ENCODE measurements at places on chromosomes 5 and 9. TPM values are rescaled to one million over a fixed set of nuclear protein-coding genes. Genes with fewer than 3 reads are reported as not detected.

SYK gene
- 27.4 TPM for polyA plus RNA-seq

DNA sequence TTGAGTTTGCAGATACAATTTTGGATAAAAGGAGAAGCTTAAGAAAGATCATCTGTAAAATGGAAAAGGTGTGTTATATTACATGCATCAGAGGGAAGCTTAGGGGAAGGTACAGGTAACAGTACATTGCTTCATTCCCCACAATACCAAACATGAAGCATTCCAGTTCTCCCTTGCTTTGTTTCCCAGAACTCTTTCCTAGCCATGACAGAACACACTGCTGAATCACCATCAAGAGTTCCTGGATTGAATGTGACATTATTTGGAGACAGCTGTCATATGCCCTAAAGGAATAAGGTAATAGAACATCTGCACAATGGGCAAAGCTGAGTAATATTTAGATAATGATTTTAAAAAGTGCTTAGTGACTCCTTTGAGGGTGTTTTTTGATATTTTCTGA is 303.5 kb upstream of the ST8SIA4 start:
- no peak for DNase-seq

IRX4 gene
- polyA plus RNA-seq = 0.40 TPM

GRCh38 chr5:137393196-137393993 is 105.7 kb downstream of the SPOCK1 start:
- DNase-seq = no peak

PLPP6 gene
- polyA plus RNA-seq = 17.9 TPM

DNA sequence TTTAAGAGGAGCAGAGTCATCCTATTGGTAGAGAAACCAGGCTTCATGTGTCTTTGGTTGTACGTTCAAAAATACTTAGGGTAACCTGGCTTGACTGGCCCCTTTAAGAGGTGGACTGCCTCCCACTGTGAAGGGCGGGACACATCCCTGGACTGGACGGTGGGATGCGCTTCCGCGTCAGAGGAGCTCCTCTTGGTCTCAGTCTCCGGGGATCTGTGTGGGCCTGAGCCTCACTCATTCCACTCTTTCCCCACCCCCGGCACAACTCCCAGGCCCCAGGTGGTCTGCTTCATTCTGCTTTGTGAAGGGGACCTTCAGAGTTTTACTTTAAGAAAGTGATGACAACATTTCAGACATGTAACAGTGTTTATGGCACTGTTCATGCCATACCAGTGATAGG is 601.1 kb downstream of the IRX1 start:
- DNase-seq = no peak

DNA sequence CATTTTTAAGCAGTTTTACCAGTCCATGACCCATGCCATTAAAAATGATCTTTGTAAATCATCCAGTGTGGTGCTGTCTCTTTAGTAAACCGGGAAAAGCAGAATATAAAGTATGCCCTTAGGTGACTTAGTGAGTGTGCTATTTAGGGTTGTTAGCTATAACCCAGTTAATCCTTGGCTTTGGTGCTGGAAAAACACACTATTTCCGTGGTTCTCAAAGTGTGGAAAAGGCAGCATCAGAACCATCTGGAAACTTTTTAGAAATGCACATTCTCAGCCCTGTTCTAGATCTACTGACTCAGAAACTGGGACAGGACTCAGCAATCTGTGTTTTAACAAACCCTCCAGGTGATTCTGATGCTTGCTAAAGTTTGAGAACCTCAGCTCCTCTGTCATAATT is 123.6 kb upstream of the ZNF608 start:
- DNase-seq = no peak

DNA sequence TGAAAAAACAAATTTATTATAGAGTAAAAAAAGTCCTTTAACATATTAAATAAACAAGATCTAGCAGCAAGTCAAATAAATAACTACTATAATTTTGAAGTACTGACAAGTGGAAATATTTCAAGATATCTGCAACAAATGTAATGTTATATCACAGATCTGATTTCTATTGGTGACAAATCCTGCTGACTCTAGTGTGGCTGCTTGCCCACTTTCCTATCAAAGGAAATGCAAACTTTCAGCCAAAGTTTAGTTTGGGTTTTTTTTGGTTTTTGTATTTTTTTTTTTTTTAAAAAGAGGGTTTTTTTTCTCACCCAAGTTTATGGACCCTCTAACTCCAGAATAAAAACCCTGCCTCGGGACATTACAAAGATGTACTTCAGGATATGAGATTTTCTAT is 12.9 kb downstream of the ADRA1B start:
- no peak for DNase-seq

DNA sequence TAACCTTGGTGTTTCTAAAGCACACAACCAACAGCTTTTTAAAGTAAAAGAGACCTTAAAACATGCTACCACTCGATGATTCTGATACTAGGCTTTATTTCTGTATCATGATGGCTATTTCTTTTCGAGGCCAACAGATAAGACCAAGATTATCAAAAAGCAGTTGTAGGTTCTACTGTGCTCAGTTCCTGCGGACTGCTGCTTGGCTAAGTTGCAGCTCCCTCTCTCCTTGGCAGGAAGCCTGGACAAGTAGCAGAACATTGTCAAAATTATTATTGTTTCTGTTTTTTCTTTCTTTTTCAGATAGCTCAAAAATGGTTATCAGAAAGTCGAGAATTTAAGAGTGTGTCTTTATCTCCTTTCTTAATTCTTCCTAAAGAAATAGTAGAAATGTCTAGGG is 607.6 kb downstream of the PTPRD start:
- no peak for DNase-seq
